ENCODE measurements at places on chromosomes 4 and X.
A peak's percentile ranks its signal among the peaks of the same experiment; 100 is the strongest.

- no peak for DNase-seq
Observed at GRCh38 chrX:115940348-115940747, 230.2 kb upstream of the AGTR2 start.

GRCh38 chr4:7632341-7632740 is 197.6 kb upstream of the PSAPL1 start:
- DNase-seq = no peak

DNA sequence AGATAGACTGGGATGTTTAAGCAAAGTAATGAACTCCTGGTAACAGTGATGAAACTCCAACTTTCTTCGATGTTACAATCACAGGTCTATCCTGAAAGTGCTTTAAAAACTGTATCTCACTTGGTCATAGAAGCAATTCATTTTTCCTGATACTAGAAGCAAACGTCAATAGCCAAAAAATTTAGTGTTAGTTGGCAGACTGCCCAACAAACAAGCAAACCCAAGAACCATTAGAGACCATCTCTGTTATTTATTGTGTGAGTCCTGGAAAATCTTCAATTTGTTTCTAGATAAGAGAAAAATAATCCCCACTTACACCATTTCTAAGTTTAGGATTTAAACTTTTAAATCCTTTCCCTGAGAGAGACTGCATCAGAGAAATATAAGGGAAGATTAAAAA is 553.9 kb downstream of the INPP4B start:
- no peak for DNase-seq

DNA sequence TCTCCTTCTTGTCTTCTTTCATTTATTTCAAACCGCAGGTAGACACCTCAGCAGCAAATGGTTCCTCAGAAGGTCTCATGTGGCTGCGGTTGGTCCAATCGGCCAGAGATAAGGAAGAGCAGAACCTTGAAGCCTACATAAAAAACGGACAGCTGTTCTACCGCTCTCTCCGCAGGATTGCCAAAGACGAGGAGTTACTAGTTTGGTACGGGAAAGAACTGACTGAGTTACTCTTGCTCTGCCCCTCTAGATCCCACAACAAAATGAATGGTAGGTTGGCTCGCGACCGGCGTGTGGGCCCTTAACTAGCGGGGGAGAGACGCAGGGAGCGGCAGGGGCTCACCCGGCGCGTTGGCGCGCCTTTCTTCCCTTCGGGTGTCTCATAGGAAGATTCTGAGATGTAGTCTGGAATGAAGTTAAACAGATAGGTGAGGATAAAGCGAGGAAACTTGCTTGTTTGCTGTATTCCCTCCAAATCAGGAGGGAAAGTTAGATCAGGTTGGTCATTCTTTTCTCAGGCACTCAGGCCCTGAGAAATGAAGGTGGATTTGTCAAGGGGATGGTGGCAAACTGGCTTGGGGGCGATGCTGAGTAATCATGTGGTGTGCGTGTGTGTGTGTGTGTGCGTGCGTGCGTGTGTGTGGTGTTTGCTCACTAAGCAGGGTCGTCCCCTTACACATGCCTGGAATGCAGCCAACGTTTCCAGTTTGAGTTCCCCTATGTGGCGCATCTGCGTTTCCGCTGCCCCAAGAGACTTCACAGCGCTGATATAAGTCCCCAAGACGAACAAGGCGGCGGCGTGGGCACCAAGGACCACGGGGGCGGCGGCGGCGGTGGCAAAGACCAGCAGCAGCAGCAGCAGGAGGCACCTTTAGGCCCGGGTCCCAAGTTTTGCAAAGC is 4.2 kb downstream of the PRDM8 start:
- peak; percentile 65 for DNase-seq

DNA sequence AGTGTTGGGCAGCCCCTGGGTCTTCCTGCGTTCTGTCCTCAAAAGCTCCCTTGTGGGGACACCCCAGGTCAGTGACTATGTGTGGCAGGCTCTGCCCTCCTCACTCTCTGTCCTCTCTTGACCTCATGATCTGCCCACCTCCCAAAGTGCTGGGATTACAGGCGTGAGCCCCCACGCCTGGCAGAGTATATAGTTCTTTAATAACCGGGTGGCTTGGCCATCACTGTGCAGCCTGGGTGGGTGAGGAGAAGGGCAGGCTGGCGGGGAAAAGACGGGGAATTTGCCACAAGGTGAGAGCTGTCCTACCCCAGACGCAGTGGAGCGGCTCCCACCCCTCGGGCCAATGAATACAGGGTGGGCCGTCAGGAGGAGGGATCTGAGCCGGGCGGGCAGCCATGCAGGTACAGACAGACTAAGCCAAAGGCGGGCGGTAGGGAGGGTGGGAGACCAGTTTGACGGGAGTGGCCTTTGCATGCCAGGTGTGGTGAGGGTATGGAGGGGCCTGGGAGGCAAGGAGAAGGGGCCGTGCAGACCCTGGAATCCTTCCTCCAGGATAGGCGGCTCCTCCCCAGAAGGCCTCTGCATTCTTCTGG is 2.5 kb downstream of the SH3BP2 start:
- no peak for DNase-seq

GRCh38 chr4:15805583-15806517 is 27.7 kb downstream of the CD38 start:
- DNase-seq = peak; percentile 61

DNA sequence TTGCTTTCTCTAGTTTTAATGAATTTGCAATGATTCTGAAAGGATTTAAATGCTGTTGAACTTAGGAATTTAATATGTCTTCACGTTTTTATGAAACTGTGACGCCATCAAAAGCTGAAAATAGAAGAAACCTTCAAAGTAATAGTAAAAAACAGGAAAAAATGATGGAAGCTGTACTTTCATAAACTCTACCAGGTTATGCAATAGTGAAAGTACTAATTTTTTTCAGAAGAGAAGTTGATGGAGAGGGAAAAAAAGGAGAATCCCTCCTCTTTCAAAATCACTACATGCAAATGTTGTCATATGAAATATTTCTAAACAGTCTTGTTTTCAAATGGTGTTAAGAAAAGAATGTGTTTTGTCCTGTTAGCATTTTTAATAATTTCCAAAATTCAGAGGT is 73.6 kb downstream of the ZNF330 start:
- no peak for DNase-seq

GRCh38 chr4:55336138-55337034 is 9.7 kb upstream of the SRD5A3 start:
- peak; percentile 4 for DNase-seq

GRCh38 chr4:68291256-68291655 is 45.8 kb upstream of the TMPRSS11B start:
- DNase-seq = no peak

DNA sequence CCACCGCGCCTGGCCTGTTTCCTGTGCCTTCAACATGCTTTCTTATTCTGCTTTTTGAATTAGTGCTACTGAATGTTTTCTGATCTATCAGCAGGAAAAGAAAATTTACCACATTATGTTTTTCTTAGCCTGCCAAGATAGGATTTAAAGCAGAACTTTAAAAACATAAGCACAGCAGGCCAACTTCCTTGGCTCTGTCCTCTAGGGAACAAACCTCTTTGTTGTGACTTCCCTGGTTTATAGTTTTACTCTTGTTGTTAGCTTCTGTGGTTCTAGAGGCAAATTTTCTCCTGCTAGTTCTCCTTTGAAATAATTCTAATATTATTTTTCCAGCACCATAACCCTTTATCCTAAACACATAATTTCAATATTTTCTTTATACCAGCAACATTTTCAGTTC is 605.1 kb downstream of the ADGRL3 start:
- DNase-seq = no peak

DNA sequence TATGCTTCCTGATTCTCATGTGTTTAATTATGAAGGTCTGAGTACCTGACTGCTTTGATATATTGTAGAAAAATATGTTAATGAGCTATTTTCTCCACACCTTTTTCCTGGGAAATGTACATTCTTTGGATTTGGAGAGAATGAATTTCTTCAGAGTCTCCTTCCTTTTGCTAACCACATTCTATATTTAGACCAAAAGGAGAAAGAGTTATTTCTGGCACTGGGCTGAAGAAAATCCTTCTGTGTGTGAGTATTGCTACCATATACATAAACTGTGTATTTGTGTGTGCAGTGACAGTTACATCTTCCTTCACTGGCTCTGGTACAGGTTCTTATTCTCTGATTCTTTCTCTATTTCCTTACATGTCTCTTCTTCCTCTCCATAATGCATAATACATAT is 44.5 kb upstream of the PGRMC2 start:
- peak; percentile 71 for DNase-seq

GRCh38 chr4:112063260-112063659 is 82.0 kb upstream of the FAM241A start:
- DNase-seq = no peak

GRCh38 chrX:4932790-4933189 is 1219.3 kb upstream of the PRKX start:
- DNase-seq = no peak

DNA sequence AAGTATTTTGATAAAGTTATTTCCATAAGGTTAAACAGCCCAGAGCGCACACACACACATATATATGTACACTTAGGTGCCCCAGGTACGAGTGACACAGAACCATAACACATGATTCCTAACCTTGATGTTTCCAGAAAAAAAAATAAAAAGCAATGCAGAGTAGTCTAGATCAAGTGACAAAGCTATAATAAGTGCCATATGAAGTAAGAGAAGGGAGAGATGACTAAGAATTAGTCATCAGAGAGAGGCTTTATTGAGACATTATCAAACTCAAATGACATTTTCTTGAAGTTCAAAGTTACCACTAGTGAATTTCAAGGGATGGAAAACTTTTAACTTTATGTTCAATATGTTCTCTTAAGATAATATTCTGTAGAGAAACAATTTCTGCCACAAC is 215.0 kb downstream of the HTR2C start:
- DNase-seq = peak; percentile 5

GRCh38 chr4:169115897-169116254 is 105.8 kb upstream of the CBR4 start:
- peak; percentile 97 for DNase-seq

DNA sequence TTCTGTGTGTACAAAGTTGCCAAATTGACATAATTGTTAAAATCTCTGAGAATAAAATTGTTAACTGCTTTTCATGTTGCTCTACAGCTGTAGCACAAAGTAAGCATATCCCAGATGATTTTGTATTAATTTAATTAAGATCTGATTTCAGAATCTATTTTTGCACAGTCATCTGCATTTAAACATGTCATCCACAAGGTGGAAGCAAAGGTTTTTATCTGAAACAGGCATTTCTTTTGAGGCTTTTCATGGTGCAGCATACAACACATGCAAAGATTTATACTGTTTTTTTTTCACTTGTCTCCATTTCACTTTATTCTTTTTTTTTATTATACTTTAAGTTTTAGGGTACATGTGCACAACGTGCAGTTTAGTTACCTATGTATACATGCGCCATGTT is 51.2 kb downstream of the GC start:
- peak; percentile 32 for DNase-seq

DNA sequence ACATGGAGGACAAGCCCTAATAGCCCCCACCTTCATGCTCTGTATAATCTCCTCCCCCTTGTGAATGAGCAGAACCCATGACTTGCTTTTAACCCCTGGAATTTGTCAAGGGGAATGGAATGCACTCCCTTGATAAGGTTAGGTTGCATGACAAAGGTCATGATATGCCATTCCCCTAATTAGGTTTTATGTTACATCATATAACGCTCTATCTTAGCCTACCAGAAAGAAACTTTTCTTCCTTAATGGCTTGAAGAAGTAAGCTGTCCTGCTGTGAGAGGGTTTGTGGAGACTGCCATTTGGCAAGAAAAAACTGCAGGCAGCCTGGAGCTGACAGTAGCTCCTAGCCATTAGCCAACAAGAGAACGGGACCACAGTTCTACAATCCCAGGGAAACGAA is 399.8 kb upstream of the MAD2L1 start:
- no peak for DNase-seq

- no peak for DNase-seq
Observed at GRCh38 chr4:172377486-172378140, 564.4 kb downstream of the GALNTL6 start.

GRCh38 chrX:69412661-69413060 is 91.5 kb upstream of the NALF2 start:
- DNase-seq = no peak

DNA sequence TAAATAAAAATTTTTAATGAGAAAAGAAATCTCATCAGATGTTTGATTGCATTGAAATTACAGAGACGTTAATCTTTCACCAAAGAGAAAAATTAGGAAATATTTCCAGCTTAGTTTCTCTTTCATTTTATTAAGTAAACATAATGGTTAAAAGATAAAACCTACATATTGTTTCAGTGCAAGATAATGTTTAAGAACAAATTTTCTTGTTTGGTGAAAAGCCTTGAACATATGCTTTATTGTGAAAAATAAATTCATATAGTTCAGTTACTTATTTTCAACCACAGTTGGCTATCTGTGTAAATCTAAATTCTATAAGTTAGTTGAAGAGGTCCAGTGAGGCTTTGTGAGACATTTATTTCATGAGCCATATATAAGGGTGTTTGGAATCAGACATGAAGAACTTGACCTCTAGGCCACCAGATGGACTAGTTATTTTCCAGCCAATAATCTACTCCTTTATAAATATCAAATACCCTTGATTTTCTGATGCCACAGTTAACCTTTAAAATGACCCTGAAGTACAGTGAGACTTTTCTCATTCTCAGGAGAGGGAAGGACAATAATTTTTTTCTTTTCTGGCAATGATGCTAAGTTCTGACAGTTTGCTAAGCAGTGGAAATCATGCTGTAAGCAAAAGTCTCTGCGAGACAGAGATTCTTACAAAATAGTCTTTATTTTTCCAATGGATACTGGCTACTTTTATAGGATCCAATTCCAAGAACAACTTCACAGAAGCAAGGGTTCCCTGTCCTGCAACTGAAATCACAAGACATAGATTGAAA is 2.5 kb downstream of the ARSJ start:
- peak; percentile 45 for DNase-seq

- DNase-seq = peak; percentile 46
Observed at GRCh38 chrX:143854006-143854405, 29.9 kb upstream of the UBE2NL start.

GRCh38 chr4:113880240-113881028 is 99.0 kb downstream of the ARSJ start:
- DNase-seq = no peak

DNA sequence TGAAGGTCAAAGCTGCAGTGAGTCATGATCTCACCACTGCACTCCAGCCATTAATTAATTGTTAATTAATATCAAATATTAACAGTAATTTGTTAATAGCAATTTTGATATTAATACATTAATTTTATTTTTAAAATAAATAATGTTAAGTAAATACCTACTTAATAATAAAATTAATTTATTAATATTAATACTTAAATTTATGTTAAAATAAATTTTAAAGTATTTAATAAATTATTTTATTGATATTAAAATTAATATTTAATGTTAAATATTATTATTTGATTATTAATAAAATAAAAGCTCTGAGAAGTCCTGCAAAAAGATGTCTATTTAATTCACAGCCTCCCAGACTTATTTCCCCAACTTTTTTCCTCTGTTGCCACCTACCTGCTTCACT is 25.1 kb upstream of the TRIM2 start:
- DNase-seq = no peak

- peak; percentile 11 for DNase-seq
Observed at GRCh38 chr4:47646372-47646771, 161.3 kb downstream of the ATP10D start.

Data from EH (cell line).